ENCODE measurements at places on chromosomes 7 and 10.
A peak's percentile ranks its signal among the peaks of the same experiment; 100 is the strongest.

DNA sequence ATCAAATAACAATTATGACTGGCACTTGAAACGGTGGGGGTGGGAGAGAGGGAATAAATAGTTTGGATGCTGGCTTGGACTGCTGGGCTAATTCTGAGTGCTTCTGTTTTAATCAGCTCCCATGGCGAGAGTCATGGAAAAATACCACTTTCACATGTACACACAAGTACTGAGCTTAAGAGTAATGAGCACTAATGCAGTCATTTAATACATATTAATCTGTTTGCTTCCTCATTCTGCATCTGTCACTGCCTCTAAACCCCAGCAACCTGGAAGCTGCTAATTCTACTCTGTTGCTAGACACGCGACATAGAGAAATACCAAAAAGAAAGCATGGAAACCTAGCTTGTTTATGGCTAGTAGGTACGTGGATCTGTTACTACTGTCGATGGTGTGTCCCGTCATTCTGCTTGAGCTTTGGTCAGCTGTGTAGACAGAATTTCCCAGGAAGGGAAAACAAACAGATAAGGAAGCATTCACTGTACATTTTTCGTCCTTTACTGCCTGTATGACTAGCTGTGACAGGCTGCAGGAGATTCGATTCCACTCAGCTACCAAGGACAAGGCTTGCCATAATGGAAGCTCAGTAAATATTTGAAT is 238.8 kb downstream of the BAMBI start:
- no peak for DNase-seq

DNA sequence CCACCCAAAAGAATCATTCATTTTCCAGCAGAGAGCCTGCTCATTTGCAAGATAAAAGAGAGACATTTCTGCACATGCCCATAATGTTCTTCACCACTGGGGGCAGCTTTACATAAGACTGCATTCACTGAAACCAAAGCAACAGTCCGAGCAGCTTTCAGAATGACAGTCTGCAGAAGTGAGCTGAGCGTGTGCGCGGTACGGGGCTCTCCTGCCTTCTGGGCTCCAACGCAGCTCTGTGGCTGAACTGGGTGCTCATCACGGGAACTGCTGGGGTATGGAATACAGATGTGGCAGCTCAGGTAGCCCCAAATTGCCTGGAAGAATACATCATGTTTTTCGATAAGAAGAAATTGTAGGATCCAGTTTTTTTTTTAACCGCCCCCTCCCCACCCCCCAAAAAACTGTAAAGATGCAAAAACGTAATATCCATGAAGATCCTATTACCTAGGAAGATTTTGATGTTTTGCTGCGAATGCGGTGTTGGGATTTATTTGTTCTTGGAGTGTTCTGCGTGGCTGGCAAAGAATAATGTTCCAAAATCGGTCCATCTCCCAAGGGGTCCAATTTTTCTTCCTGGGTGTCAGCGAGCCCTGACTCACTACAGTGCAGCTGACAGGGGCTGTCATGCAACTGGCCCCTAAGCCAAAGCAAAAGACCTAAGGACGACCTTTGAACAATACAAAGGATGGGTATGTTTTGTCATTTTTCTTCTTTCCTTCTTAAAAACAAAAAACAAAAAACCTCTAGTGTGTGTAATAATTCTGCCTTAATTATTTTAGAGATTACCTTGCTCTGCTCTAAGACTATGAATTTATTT is at the start of gene LRRTM3:
Gene LRRTM3 (plus strand): TSS at position 141 of the 820 bp plus-strand sequence.
- peak; percentile 62 for DNase-seq

GRCh38 chr7:133805426-133805825 is 321.7 kb upstream of the LRGUK start:
- DNase-seq: no peak

DNA sequence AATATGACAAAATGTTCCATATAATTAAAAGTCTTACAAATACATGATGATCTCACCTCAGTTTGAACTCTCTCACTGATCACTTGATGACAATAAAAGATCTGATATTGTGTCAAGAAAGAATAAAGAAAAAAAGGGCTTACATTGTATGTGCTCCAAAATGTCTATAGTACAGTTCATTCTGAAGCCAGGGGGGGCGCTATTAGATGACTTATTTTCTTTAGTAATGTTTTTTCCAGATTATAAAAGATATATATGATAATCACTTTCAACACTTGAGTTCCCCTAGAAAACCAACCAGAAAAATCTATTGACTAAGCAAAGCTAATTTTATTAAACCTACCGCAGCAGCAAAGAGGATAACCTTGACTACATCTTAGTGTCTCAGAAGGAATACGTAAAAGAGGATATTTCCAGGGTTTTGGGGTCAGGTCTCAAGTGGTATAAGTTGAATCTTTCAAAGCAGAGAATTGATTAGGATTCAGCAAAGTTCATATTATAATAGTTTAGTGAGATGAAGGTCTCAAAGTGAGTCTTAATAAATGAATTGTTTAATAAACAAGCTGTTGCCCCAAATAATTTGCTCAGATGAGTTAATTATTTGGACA is 55.8 kb downstream of the PTN start:
- no peak for DNase-seq

DNA sequence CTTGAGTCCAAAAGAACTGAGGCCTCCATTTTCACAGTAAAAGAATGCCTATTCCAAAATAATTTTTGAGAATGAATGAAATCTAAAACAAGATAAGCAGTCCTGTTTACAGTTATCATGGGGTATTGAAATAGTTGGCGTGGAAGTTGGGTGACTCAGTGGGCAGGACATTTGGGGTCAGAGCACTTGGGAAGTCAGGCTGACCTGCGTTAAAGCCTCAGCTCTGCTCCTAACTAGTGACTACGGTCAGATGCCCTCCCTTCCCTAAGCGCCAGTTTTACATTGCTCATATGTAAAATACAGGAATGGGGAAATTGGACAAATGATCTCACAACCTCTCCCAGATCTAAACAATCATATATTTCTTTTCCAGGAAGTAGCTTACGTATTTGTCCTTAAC is 2.3 kb upstream of the PAPSS2 start:
- DNase-seq: no peak

DNA sequence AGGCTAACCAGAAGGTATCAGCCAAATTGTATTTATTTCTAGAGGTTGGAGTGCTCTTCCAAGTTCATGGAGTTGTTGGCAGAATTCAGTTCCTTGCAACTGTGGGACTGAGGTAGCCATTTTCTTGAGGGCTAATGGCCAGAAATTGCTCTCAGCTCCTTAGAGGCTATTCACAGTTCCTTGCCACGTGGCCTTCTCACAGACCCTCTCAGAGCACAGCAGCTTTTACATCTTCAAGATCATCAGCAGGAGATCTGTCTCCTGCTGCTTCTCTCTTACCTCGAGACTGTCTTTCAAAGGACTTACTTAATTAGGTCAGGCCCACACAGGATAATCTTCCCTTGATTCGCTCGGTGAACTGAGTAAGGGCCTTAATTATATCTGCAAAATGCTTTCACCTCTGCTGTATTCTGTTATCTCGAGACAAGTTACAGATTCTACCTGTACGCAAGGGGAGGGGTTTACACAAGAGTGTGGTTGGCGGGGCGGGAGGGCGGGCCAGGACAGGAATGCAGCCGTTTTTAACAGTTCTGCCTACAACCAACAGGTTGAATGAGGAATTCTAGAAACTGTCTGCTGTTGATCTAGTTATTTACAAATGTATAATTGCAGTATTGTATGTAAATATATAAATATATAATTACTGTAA is 15.0 kb downstream of the MIOS start:
- no peak for DNase-seq

DNA sequence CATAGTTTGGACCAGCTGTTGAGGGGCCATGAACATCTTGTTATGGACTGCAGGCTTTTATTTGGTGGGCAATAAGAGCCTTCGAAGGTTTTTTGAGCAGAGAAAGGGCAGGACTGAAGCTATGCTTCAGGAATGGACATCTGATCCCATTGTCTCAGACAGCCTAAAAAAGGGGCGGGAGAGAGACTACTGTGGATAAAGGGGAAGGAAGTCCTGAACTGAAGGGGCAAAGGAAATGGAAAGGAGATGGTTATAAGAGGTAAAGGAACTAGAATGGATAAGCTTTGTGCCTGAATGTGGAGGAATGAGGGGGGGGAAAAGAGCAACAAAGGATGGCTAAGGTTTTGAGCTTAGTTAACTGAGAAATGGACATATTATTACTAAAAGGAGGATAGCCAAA is 172.5 kb downstream of the SKAP2 start:
- DNase-seq: no peak

DNA sequence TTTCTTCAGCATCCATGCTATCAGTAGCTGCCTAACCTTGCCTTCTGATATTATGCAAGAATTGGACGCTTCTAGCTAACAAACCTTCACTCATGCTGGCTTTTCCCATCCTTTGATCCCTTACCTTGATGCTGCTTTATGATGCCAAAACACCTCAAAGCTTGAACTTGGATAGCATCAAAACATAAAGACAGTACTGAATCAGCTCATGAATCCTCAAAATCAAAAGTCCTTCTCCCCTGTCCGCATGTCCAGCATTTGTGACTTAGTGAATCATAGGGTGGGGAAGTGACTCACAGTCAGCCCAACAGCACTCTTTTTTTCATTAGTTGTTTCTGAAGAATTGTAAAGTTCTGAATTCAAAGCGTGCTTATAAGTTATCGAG is 89.5 kb upstream of the PIK3CG start:
- peak; percentile 64 for DNase-seq

GRCh38 chr7:146926841-146927240 is 810.2 kb downstream of the CNTNAP2 start:
- DNase-seq: peak; percentile 24

- no peak for DNase-seq
Measured at GRCh38 chr10:30154561-30154960, 95.2 kb upstream of the JCAD start.

GRCh38 chr10:110597476-110597875 is 30.0 kb downstream of the SMC3 start:
- no peak for DNase-seq

DNA sequence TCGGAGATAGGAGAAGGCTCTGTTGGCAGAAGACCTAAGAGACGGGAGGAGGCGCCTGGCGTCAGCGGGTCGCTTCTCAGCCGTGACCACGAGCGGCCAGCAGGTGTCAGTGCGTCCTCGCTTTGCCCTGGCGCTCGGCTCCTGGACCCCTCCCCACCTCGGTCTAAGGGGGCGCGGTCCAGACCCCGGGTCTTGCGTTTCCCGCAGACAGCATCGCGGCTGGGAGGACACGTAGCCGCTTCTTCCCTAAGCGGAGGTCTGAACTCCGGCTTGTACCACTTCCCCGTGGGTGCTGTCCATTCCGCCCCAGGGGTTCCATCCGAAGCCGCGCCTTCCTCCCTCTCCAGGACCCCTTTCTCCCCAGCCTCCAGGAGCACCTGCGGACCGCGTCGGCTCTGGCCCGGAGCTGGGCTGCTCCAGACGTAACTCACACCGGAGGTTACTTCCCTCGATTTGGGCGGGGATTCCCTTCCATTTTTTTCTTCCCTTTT is 593 bp upstream of the ADRA2A start:
- peak; percentile 45 for DNase-seq

GRCh38 chr7:146090023-146090645 is 26.5 kb upstream of the CNTNAP2 start:
- DNase-seq: no peak

- DNase-seq: no peak
Measured at GRCh38 chr10:93615576-93616235, 3.4 kb downstream of the PDE6C start.

- DNase-seq: no peak
Measured at GRCh38 chr7:35355199-35355598, 101.3 kb upstream of the TBX20 start.

- DNase-seq: no peak
Measured at GRCh38 chr7:44736896-44737295, 11.8 kb upstream of the ZMIZ2 start.

- DNase-seq: no peak
Measured at GRCh38 chr10:69049566-69049961, 38.3 kb upstream of the SRGN start.

GRCh38 chr10:44935201-44935965 is 24.2 kb upstream of the RASSF4 start:
- DNase-seq: peak; percentile 92

- DNase-seq: peak; percentile 20
Measured at GRCh38 chr10:51170518-51171245, 96.4 kb downstream of the PRKG1 start.

DNA sequence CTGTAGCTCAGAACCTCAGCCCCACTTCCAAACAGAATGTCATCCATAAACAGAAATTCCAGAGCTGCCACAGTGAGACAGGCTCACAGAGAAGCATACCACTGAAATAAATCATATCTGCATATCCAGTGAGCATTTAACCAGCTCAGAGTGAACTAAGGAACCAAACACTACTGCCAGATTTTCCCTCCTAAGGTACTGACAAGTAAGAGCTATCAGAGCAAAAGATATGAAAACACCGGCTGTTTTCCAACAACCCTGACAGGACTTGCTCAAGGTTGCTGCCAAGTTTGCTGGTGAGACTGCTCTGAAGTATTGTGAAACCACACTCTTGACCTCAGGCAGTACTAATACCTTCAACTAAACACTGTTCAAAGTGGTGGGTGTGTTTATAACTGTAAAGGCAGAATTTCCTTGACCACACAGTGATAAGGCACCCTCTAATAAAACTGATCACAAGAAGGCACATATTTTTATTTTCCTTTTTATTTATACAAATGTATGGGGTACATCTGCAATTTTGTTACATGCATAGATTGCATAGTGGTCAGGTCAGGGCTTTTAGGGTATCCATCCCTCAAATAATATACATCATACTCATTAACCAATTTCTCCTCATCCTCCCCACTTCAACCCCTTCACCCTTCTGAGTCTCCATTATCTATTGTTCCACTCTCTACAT is 18.3 kb downstream of the SGMS1 start:
- peak; percentile 97 for DNase-seq

DNA sequence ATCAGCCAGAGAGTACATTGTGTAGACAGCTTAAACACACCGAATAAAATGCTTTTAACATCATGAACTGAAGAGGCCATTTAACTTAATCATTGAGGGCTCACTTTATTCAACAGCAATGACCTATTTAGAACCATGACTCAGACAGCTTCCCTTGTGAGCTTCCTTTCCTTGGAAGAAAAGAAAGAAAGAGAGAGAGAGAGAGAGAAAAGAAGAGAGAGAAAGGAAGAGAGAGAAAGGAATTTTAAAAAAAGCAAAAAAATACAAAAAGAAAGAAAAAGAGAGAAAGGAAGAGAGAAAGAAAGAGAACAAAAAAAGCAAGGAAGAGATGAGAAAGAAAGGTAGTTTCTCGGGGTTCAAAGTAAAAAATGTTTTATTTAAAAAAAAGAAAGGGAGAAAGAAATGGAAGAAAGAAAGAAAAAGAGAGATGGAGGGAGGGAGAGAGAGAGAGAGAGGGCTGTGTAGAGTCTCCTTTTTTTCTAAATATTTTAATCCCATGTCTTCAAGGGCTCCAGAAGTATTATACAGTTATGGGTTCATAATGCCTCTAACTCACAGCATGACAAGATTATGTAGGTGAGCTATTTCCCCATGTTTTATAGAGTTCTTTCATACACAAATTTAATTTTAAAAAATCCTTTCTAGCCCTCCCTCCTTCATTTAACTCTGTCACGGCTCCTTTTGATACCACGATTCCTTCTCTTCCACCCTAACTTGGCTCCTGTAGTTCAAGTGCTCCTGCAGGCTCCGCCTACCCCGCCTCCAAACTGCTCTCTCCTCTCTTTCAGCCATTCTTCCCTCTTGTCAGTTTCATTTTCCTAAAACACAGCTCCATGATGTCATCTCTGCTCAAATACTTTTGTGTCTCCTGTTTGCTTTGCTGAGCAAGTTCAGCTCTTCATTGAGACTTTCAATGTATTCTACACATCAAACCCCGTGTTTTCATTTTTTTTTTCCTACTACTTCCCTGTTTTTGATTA is 85.5 kb downstream of the PRTFDC1 start:
- peak; percentile 67 for DNase-seq

GRCh38 chr7:54833001-54833467 is 74.0 kb upstream of the SEC61G start:
- DNase-seq: no peak

GRCh38 chr7:44634187-44634838 is 27.9 kb downstream of the OGDH start:
- DNase-seq: no peak

Measured in AG10803 (cell line).